ENCODE measurements at places on chromosomes 11 and 22.

GRCh38 chr11:134275534-134276395 is at the start of gene GLB1L3:
Gene GLB1L3 (plus strand): TSS chr11:134276379. CDS start chr11:134276741, 362 bp downstream.
- DNase-seq = peak; percentile 56

GRCh38 chr22:43392385-43392989 is 19.3 kb upstream of the MPPED1 start:
- no peak for DNase-seq

DNA sequence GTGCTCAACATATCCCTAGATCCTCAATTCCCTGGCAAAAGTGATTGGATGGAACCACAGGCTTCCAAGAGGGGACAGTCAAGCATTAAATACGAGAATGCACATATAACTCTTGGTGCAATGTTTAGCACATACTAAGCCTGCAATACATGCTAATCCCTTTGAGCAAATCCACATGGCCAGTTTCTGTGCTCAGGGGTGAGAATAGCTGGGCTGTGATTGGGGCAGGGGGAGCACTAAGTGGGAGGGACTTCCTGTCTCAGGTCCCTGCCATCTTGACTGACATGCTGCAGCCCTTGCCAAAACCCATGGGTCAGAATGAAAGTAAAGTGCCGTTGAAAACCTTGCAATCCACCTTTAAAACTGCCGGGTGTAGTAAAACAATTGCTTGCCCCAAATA is 2.7 kb upstream of the ADAMTS15 start:
- DNase-seq = no peak

GRCh38 chr11:5369789-5370188 is 13.8 kb upstream of the OR51M1 start:
- no peak for DNase-seq

DNA sequence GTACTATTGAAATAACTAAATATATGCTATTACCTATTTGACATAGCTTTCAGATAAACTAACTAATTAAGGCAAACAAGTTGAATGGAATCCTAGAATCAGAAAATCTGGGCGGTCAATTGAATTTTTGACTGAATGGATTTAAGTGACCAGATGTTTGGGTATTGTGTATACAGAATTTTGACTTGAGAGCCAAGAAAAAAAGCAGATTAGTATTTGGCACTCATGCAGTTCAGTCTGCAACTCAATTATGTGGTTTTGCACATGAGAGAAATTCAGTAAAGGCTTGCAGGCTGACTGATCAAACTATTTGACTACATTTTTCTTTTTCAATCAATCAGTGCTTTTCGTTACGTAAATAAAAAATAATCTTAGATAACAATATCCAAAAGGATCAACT is 254.8 kb downstream of the GUCY1A2 start:
- no peak for DNase-seq

DNA sequence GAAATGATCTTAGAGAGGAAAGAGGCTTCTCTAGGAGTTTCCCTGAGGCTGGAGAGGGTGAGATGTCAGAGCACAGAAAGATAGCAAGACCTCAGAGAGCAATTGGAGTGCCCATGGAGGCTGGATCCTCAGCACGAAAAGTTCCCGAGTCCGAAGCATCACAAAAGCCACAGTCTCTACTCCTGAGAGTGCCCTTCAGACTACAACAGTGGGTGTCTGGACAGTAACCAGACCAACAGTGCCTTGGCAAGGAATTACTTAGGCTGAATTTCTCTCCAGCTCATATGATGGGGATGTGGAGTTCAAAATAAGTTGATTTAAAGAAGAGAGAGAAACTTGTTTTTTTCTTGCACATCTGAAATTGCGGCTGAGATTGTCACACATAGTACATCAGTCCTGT is 31.9 kb upstream of the PSMA1 start:
- DNase-seq = no peak

DNA sequence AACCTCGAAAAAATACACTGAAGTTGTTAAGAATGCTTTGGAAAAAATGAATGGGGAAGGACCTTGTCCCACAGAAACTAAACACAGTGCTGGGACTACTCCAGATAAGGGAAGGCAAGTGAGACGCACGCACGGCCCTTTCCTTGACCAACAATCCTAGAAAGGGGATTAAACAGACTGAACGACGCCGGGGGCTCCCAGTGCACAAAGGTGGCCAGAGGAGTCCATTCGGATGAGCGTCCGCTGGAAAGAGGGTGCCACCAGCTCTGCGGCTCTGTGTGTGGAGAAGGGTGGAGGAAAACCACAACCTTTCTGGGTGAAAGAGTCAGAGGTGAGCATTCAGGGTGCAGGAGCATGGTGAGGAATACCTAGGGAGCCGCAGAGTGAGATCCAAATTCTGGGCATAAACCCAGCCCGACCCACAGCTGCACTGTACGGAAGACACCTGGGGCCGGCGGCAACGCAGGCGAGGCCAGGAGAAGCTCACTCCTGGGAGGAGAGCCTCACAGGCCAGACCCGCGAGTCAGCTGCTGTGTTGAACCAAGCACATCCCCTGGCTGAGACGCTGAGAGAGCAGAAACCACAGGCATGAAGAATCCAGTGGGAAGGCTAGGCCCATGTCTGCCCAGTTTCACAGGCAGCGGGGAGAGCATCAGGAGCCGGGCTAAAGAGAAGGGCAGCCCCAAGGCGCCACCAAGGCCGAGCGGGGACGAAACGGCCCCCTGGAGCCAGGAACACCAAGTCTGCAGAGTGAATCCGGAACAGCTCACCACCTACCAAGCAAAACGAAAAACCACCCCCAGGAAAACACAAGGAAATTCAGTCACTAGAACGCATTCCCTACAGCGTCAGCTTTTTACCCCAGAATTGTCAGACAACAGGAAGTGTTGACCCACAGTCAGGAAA is 177.1 kb downstream of the BRD1 start:
- no peak for DNase-seq

- no peak for DNase-seq
Observed at GRCh38 chr22:29731058-29731850, 11.5 kb downstream of the CABP7 start.

- no peak for DNase-seq
Observed at GRCh38 chr11:16795146-16795545, 56.7 kb downstream of the C11orf58 start.

DNA sequence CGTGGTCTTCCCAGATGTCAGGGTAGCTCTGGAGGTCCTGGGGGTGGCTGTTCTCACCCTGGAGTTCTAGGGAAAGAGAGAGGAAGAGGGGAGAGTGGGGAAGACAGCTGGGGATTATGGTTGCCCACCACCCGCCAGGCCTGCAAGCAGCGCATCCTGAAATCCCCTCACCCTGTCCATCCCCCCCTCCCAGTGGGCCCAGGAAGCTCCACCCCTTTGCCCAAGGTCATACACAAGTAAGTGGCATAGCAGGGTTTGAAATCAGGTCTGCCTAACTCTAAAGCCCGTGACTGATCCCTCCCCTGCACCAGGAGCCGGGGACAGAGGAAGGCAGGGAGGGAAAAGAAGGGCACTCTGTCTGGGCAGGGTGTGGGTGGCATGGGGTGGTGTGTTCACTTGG is 105.3 kb downstream of the NECTIN1 start:
- DNase-seq = no peak

DNA sequence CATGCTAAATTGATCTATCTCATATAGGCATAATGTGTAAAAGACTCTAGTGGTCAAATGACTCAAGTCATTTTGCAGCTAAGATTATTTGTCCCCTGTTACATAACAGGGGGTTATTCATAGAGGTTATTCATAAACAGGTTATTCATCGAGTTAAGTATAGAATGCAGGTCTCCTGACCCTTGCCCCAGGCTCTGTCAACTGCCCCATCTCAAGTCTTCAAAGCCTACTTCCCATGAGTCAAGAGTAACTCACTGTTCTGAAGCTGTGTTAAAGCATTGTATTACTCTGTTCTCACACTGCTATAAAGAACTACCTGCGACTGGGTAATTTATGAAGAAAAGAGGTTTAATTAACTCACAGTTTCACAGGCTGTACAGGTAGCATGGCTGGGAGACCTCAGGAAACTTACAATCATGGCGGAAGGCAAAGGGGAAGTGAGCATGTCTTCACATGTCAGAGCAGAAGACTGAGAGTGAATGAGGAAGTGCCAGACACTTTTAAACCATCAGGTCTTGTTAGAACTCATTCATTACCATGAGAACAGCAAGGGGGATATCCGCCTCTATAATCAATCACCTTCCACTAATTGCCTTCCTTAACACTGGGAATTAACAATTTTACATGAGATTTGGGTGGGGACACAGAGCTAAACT is 226.2 kb upstream of the BLID start:
- DNase-seq = no peak

DNA sequence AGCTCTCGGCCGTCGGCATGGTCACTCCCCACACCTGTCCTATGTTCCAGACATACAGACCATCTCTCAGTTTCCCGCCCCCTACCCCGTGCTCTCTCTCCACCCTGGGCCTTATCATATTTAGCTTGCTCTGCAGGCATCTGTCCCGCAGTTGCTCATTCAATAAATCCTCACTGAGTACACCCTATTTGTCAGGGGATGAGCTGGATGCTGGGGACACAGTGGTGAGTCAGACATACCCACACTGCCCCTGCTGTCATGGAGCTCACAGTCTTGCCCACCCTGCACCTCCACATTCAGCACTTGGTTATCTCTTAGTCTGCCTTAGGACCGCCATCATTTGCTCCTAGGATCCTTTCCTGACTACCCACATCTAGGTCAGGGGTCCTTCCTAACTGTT is 313.8 kb downstream of the LARGE1 start:
- no peak for DNase-seq

Measured in stimulated activated CD4-positive, alpha-beta T cell treated with anti-CD3 and anti-CD28 coated beads, Interleukin-1b, Interleukin-23, amount 100 ng/mL, for 1 hour (primary cell).